Activated CD4-positive, alpha-beta T cell treated with anti-CD3 and anti-CD28 coated beads, Interleukin-2, amount 10 ng/mL, durations not matched to agents 7 days and 5 days (primary cell): ENCODE measurements at places on chromosomes 12 and 14. TPM values are rescaled to one million over a fixed set of nuclear protein-coding genes. Genes with fewer than 3 reads are reported as not detected.

GRCh38 chr12:30155001-30155730, 371.4 kb upstream of the TMTC1 start:
- H3K4me3 ChIP-seq = no peak overlapping the region
- H3K27me3 ChIP-seq = no peaks in the 10 kb centered on the region
- DNase-seq = no peak
- no peak overlapping the region for H3K27ac ChIP-seq

DNA sequence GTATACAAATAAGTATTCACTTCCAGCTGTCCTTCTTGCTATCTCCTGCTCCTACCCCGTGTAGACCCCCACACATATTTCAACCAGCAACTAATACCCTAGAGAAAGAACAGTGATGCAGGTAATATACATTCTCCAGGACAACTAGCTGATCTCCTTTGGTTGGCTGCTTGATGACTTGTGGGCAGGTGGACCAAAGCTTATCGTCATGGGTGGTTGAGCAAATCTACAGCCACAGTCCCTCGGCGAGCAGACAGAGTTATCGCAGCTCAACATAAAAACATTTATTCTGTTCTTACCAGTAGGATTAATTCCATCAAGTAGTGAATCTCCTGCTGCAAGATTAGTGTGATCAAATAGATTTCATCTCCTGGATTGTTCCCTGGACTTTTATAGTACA, 314.3 kb downstream of the TMEM132D start:
- H3K36me3 ChIP-seq = no peaks in the 10 kb centered on the region
- no peak overlapping the region for H3K4me3 ChIP-seq
- H3K27ac ChIP-seq = no peak overlapping the region

DNA sequence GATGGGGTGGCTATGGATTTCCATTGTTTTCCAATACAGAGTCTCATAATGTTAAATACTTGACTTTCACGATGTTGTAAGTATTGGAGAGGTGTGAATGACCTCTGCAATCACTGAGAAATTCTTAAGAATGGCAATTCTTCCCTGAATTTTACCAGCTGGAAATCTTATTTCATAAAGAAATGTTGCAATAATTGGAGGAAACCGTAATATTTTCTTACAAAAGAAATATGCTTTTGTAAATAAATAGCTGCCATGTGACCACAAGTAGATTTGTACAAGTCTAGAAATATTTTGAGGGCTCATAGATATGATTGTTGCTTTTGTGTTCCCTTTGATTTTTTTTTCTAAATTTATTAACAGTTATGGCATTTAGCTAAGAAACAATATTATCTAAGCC, 308.7 kb upstream of the ATP2B1 start:
- H3K27me3 ChIP-seq = no peaks in the 10 kb centered on the region
- H3K4me3 ChIP-seq = no peak overlapping the region
- no peaks in the 10 kb centered on the region for H3K36me3 ChIP-seq
- no peaks in the 10 kb centered on the region for H3K4me1 ChIP-seq
- H3K27ac ChIP-seq = no peak overlapping the region
- DNase-seq = no peak

Gene GLS2
- 1.1 TPM for total RNA-seq

GRCh38 chr12:33587784-33588712, 148.4 kb upstream of the SYT10 start:
- H3K36me3 ChIP-seq = no peaks in the 10 kb centered on the region
- DNase-seq = no peak
- no peaks in the 10 kb centered on the region for H3K27me3 ChIP-seq
- H3K4me1 ChIP-seq = no peaks in the 10 kb centered on the region

DNA sequence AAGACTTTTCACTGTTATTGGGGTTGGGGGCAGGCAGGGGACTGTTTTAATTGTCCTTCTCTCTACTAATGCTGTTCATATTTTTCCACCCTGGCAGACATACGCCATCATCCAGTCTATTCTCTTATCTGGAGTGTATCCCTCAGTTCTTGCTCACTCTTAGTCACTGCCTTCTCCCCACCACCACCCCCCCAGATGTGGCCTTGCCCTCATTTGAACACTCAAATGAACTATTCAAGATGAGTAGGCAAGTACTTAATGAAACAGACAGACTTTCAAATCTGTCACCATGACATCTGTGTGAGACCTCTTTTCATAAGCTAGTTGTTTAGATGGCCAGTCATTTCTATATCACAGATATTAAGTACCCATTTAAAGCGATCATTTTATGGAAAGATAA, 10.1 kb downstream of the NUDT4 start:
- H3K4me3 ChIP-seq = no peak overlapping the region
- no peak for DNase-seq
- no peaks in the 10 kb centered on the region for H3K27me3 ChIP-seq
- H3K27ac ChIP-seq = no peak overlapping the region

Gene REP15
- total RNA-seq = 0.25 TPM

DNA sequence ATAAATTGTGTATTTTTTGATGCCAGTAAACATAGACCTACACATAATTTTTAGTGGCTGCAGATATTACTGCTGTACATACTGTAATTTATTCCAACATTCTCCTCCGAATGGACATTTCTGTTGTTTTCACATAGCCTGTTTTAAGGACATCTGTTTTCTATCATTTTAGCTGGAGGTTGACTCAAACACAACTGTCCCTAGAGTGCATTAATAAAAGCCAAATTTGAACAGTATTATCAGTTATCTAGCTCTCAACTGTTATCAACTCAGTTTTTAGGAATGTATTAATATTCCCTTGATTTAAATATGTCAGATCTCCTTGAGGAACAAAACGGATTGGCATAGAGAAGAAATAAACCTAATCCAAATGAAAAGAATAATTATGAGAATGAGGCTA, 17.2 kb upstream of the PIWIL1 start:
- no peak for DNase-seq
- no peak overlapping the region for H3K4me3 ChIP-seq
- H3K4me1 ChIP-seq = peaks cover 3% of the 10 kb centered on the region
- peaks cover 2% of the 10 kb centered on the region for H3K27me3 ChIP-seq

DNA sequence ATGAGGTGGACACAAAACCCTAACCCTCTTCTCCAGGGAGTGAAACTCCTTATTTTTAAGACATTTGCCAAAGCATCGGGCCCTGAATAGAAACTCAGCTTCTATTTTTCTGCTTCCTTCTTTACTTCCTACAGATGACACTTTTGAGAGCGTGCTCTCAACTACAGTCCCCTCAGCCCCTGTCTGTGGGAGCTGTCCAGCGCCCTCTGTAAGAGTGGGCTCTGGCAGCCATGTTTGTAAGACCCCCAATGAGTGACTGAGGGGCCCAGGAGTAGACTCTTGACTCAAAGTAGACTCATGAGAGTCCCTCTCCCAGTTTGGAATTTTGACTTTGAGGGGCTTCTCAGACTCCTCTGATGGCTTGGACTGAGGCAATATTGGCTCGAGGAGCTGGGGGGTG, 25.5 kb upstream of the BATF start:
- H3K4me1 ChIP-seq = peaks cover 44% of the 10 kb centered on the region
- no peak overlapping the region for H3K4me3 ChIP-seq
- no peak for DNase-seq

- H3K27ac ChIP-seq = no peak overlapping the region
- no peak overlapping the region for H3K4me3 ChIP-seq
- H3K4me1 ChIP-seq = peaks cover 35% of the 10 kb centered on the region
- peaks cover 6% of the 10 kb centered on the region for H3K36me3 ChIP-seq
Measured at GRCh38 chr14:56175773-56176172, 57.6 kb downstream of the PELI2 start.

GRCh38 chr12:104852896-104853295, 105.2 kb downstream of the SLC41A2 start:
- H3K4me3 ChIP-seq = no peak overlapping the region
- no peaks in the 10 kb centered on the region for H3K36me3 ChIP-seq
- no peak overlapping the region for H3K27ac ChIP-seq
- H3K4me1 ChIP-seq = no peaks in the 10 kb centered on the region
- peaks cover 11% of the 10 kb centered on the region for H3K27me3 ChIP-seq
- DNase-seq = no peak

DNA sequence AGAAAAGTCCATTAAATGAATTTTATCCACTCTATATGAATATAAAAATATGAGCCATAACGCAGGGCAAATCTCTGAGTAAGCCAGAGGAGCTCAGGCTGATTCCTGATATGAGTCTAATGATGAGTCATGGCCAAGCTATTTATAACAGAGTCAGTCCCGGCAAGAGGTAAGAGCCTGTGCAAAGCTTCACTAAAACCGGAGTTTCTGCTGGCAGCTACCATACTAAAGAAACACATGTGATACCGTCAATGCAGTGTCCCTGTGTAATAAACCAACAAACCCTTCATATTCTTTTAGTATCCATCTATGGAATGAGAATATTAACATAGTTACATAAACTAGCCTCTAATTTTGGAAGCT, 319.4 kb downstream of the KCNC2 start:
- no peak for DNase-seq
- no peak overlapping the region for H3K4me3 ChIP-seq
- no peaks in the 10 kb centered on the region for H3K4me1 ChIP-seq
- H3K36me3 ChIP-seq = no peaks in the 10 kb centered on the region
- no peak overlapping the region for H3K27ac ChIP-seq
- no peaks in the 10 kb centered on the region for H3K27me3 ChIP-seq

Gene UNC79
- not detected for total RNA-seq

- no peaks in the 10 kb centered on the region for H3K36me3 ChIP-seq
- no peak for DNase-seq
- no peaks in the 10 kb centered on the region for H3K4me1 ChIP-seq
Measured at GRCh38 chr12:14186193-14186502, 179.3 kb upstream of the ATF7IP start.

Gene RAD51AP1
- total RNA-seq = 48.2 TPM

GRCh38 chr12:123571343-123571813, 13.0 kb upstream of the TMED2 start:
- H3K4me1 ChIP-seq = peaks cover 12% of the 10 kb centered on the region
- H3K27me3 ChIP-seq = peaks cover 1% of the 10 kb centered on the region
- DNase-seq = no peak
- H3K36me3 ChIP-seq = no peaks in the 10 kb centered on the region
- no peak overlapping the region for H3K27ac ChIP-seq
